ENCODE measurements at places on chromosomes 12 and 14.

- no peak for DNase-seq
Measured at GRCh38 chr14:22479132-22479531, 109.9 kb downstream of the DAD1 start.

GRCh38 chr14:55512421-55512820 lies 67.6 kb upstream of the KTN1 start:
- no peak for DNase-seq

DNA sequence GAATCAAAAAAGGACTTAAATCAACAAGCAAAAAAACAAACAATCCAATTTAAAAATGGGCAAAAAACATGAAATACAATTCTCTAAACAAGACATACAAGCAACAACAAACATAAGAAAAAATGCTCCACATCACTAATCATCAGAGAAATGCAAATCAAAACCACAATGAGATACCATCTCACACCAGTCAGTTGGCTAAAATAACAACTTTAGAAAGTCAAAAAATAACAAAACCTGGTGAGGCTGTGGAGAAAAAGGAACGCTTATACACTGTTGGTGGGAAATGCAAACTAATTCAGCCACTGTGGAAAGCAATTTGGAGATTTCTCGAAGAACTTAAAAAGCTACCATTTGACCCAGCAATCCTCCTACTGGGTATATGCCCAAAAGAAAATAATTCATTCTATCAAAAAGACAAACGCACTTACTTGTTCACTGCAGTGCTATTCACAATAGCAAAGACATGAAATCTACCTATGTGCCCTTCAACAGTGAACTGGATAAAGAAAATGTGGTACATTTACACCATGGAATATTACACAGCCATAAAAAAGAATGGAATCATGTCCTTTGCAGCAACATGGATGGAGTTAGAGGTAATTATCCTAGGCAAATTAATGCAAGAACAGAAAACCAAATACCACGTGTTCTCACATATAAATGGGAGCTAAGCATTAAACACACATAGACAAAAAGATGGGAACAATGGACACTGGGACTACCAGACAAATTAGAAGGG lies 26.9 kb downstream of the PRKD1 start:
- DNase-seq, result no peak

- DNase-seq, result no peak
Measured at GRCh38 chr12:2439332-2440100, 355.3 kb upstream of the FKBP4 start.

DNA sequence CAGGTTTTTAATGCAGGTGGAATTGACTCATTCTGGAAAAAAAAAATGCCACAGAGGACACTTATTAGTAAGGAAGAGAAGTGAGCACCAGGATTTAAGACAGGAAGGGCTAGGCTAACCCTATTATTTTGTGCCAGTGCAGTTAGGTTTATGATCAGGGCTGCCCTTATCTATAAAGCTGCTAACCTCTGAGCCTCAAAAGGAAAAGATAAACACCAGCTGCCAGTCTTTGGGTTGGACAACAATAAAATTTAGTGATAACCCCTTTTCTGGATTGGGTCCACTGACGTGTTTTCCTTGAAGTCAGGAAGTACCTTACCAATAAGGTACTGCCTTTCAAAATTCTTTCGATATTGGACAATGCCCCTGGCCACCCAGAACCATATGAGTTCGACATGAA lies 128.9 kb downstream of the NUBPL start:
- no peak for DNase-seq

DNA sequence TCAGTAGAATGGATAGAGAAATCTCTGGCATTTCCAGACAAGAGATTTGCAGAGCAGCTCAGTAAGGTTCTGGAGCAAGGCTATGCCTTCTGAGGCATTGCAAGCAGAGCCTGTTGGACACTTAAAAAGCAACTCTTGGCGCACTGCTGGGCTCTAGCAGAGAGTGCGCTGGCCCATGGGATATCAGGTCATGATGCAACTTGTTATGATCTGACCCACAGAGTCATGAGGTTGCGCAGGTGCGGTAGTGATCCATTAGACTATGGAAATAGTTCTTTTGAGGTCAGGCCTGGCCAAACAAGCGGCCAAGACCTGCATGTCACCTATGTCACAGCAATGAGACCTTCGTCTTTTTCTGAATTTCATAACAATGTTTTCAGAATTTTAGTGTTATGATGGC lies 168.6 kb downstream of the TMTC3 start:
- no peak for DNase-seq

DNA sequence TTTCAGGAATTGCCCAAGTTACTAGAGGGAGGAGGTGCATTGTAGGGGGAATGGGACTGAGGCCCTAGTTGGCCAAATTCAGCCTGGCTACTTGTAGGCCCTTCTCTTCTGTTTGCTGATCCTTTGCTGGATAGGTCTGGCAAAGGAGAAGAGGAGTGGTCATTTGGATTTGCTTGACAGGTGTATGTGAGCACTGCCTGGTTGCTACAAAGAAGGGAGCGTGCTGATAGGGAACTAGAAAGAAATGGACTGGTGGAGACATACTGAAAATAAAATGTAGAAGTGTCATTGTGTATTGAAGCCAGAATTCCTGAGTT lies 3.6 kb downstream of the PSMA6 start:
- no peak for DNase-seq

DNA sequence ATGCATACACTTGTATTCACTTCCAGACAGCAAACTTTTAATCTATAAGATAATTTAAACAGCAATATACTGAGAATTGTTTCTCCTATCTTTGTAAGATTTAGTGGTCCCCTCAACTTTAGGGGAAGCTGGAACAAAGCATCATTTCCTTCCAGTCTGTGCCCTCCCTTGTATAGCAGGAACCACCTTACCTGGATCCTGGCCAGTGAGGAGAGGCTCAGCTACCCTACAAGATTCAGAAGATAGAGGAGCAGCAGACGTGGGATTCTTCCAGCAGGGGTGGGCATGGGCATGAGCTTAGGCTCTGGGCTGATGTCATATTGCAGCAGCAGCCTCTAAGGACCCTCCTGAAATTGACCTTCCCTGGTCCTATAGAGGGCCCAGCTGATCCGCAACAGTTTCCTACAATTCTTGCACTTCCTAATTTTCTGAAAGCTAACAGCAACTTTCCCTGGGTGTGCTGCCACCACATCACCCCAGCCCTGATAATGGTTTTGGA lies 21.3 kb downstream of the MOK start:
- DNase-seq, result no peak

- DNase-seq, result no peak
Measured at GRCh38 chr14:36264595-36264994, 55.8 kb downstream of the MBIP start.

GRCh38 chr12:94762259-94762942 lies 112.0 kb upstream of the TMCC3 start:
- DNase-seq, result no peak

GRCh38 chr12:32362892-32363291 lies 36.5 kb upstream of the FGD4 start:
- no peak for DNase-seq

DNA sequence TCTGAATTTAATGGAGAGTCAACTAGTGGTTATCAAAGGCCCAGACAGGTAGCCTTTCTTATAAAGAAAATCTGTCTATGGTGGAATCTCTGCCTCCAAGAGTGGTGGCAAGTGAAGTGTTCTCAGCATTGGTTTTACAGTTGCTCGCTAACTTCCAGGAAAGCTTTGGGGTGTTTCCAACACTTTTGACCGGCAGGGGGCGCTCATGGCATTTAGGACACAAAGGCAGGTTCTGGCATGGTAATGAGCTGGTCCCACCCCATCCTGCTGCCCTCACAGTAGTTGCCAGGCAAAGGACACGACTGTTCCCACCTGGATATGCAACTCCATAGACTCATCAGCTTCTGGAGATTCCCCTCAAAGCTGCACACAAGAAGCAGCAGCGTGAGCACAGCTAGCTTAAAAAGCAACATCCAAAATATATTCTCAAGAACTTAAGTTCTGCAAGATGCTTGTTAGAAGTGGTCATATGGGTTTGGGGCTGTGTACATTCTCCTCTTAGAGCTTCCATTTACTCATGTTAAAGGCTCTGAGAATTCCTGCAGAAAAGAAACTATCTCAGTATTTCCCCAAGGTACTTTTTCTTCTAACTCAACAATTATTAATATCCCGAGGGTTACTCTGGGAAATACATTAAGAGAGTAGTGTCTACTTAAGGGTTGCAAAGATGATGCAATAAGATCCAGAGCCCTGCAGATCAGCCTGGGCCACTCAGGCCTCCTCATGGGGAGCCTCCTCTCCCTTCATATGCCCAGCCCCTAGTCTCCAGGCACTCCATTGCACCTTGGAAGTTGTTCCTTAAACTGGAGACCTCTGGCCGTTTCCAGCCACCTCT lies 14.8 kb downstream of the PROX2 start:
- peak; percentile 89 for DNase-seq

DNA sequence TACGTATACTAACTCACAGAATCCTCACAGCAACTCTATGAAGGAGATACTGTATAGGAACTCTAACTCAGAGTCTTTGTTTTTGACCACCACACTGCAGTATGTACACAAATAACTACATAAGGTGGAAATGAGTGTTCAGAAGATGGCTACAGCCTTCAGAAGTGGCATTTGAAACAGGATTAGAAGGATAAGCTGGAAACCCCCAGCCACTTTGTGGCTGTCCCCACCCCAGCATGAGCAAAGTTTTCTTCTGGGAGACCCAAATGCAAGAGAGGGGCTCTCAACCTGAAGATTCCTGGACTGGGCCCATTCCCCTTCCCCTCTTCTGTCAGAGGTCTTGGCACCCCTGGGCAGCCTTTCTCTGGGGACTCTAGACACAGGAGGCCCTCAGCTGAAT lies 43.2 kb upstream of the PNMA1 start:
- no peak for DNase-seq

All from stimulated activated CD8-positive, alpha-beta memory T cell treated with anti-CD3 and anti-CD28 coated beads, Interleukin-2, amount 100 ng/mL, for 1 hour (primary cell).